ENCODE measurements at places on chromosomes 2 and 18.
A peak's percentile ranks its signal among the peaks of the same experiment; 100 is the strongest.

DNA sequence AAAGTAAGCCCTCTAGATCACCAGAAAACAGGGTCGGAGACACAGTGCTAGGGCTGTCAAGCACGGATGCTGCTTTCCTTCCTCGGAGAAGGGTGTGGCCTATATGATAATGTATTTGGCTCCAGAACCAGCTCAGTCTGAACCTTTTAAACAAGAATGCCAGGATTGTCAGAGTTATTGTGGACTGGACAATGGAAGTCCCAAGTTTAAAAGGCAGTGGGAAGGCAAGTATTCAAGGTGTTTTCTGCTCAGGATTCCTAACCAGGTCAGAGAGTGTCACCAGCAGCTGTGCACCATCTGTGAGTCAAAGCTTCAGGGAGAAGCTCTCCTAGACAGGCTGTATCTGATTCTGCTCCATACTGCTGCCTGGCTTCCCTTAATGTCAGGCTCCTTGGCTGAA lies 94.8 kb downstream of the SPOPL start:
- no peak for DNase-seq

- DNase-seq: no peak
These were observed 21.9 kb upstream of the MTERF4 start for GRCh38 chr2:241123816-241124536.

- no peak for DNase-seq
These were observed 325.4 kb downstream of the ZEB2 start for GRCh38 chr2:144194326-144195071.

DNA sequence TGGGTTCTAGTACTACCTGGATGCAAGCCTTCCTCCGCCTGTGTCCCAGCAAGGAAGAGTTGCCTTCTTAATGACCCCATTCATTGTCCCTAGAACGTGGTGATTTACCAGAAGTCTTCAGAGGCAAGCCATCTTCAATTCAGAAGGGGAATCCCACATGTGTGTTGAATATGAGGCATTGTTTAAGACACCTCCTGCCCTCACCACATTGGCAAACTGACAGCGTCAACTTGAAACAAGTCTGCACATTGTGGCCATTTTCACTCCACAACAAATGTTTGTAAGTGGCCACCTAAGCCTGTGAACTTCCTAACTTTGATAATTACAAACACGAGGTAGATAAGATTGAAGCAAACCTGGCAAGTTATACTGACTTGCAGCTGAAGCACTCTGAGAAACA lies 83.7 kb downstream of the TCF7L1 start:
- DNase-seq: no peak

DNA sequence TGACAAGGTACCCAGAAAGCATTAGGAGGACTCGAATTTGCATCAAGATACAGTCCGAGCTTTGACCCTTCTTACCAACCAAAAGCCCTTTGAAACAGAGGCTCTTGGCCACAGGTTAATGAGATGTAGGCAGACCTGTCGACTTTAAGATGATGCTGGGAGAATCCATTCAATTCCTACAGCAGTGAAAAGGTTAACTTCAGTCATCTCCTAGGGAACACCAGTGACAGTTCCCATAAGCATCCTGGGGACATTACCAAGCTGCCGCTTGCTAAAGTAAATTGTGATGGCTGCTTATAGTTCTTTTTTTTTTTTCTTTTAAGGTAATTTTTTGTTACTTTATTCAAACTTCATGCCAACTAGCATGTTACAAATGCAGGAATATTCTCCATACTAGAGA lies 379.3 kb downstream of the SOX11 start:
- no peak for DNase-seq

DNA sequence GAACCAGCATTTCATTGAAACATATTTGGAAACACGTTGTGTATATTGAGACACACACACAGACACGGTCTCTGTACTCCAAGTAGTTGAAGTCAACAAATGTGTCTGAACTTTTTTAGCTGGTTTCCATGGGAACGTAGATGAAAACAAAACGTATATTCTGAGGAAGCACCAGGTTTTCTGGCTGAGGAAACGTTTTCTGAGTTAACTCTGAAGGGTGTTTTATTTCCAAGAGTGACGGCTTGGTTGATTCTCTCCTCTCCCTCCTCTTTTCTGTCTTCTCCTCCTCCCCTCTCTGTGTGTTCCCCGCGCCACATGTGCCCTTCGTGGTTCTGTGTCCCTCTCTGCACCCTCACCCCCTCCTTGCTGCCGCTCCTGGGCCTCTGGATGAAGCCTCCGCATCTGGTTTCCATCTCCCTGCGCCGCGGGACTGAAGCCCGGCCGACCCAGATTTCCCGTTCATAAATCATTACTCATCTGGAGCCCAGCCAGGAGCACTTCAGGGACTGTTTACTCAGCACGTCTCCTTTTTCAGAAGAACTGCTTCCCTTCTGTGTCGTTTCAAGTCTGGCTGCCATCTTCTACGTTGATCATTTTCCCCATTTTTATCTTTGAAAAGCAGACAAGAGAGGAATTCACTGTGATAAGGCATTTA lies 122.7 kb downstream of the COL6A3 start:
- no peak for DNase-seq

GRCh38 chr2:183967756-183968155 lies 630.6 kb upstream of the ZNF804A start:
- DNase-seq: no peak

DNA sequence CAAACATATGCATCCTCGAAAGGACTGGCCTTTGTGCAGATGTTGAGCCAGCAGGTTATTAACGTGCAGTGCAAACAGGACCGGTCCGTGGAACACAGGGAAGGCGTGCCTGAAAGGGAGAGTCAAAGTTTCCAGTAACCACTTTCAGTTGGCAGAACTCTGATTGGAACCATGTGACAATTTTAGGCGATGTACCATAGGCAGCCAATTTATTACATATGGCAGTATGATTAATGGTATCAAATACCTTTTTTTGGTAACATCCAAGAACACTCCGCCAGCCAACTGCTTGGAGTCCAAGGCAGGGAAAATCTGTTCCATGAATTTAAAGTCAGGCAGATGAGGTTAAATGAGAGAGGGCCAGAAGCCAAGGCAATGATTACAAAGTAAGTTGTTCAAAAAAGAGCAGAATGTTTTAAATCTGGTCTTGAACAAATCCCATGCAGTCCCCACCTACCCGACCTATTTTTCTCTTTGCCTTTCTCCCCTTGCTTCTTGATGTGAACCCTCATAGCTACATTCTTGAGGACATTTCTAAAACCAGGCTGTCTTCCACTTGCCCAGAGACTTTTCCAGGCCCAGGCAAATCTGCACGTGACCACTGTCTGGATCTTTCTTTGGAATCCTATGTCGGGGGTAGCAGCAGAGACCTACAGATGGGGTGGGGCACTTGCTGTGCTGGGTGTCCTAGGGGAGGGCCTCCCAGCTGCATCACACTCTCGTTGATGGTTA lies 351.7 kb downstream of the HRH4 start:
- no peak for DNase-seq

DNA sequence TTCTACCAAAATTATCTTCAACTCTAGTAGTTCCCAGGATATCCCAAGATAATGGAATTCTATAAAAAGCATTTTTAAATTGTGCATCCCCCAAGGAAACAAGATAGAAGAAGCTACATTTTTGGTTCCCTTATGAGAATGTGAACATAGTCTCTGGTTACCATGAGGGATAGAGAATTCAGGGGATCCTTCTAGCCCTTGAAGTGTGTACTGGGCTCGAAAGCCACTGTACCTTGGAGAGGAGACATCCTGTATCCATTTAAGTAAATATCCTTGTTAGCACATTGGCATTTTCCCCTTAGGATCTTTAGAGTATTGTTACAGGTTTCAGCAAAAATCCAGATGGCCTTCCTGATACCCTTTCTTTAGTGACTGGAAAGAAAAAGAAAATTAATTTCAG lies 228.5 kb downstream of the RTP5 start:
- no peak for DNase-seq

DNA sequence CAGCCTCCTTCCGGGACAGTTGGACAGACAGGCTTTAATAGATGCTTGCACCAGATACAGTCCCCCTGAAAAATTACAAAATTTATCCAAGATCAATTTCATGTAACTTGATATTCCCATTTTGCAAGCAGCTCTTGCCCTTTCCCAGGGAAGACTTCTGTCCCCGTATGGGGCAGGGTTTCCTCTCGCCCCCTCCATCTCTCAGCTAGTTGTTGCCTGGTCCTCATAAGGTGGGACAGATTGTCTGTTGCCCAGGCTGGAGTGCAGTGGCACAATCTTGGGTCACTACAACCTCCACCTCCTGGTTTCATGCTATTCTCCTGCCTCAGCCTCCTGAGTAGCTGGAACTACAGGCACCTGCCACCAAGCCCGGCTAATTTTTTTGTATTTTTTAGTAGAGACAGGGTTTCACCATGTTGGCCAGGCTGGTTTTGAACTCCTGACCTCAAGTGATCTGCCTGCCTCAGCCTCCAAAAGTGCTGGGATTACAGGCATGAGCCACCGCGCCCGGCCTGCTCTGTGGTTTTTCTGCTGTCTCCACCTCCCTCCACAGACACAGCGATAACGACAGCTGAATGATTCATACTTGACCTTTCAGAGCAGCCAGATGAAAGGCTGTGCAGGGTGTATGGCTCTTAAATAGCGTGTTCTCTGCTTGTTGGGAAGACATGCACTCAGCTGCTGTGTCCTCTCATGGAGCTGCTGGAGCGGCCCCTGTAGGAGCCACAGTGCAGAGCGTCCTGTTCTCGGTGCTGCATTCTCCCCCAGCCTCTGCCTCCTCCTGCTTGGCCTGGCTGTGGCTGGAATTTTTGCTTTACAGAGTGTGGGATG lies 61.4 kb downstream of the TTC39C start:
- peak; percentile 41 for DNase-seq

- no peak for DNase-seq
These were observed 7.1 kb downstream of the ACTG2 start for GRCh38 chr2:73899801-73900336.

DNA sequence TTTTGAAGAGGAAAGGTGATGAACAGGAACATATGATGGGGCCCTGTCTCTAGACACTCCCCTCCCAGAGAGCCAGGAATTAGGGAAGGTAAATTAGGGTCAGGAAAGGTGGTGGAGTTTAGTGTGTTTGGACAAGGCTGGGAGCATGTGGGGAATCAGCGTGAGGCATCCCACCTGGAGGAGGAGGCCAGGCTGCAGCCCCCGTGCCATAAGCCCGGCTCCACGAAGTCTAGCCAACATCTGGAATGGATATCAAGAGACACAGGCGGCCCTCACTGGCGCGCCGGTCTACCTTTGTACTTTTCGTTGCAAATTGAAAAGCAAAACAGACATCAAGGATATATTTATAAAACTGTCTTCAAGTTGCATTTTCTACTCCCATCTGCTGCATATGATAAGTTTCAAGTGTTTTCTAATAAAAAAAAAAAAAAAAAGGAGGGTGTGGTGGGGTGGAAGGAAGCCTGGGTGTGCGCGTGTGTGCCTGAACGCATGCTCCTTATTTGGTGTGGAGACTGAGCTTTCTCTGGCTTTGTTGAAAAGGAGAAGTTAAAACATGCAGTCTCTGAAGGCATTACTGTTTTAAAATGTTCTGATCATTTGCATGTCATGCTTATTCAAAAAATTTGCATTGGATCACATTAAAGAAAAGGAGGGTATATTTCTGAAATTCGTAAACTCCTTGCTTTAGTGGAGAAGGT lies 546.7 kb upstream of the ID2 start:
- no peak for DNase-seq

DNA sequence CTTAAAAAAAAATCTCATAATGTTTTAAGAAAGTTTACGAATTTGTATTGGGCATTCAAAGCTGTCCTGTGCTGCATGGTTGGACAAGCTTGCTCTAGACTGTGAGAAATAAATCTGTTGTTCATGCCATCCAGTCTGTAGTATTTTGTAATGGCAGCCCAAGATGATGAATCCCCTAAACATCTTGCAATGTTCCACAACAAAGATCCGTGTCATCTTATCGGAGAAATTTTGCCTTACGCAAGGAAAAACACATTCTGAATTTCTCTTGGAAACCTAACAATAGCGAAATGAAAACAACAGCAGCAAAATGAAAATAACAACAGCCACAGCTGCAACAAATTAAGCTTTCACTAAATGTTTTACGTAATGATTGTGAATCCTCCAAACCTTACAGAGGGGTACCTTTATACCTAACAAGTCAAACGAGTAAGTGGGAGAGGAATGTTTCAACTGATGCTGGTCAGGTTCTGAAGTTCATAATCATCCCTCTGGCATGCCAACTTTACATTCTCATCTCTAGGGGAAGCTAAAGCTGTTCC lies 76.1 kb upstream of the RNU4ATAC start:
- no peak for DNase-seq

DNA sequence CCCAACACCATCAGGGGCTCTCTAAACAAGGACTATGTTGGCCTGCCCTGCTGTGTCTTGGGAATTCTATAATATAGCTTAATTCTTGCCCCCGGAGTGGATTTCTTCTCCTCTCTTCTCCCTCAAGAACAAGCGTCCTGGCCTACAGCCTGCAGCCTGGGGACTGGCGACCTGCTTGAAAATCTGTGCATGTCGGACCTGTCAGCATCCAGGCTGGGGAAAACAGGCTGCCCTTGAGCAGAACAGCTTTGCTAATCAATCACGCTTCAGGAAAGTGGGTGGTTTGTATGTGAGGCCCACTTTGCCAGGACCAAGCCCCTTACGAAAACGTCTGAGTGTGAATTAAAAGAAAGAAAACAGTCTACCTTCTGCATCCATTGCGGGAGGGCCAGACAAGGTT lies 116.7 kb downstream of the BCL2 start:
- DNase-seq: no peak

DNA sequence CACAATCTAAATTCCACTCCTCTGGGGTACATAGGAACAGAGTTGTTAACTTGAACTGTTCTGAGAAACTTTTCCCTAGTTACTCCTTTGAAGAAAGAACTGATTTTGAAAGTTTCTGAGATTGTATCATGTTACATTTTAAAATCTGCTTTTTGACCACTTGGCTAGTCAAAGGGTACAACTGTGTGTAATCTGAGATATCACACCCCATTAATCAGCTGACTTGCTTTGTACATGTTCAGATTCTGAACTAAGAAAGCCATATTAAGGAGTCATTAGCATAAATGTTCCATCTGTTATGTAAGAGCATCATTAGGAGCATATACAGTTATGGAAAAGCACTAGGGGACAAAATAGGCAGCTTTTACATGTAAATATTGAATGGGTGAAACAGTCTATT lies 3.8 kb upstream of the WDR35 start:
- DNase-seq: no peak

DNA sequence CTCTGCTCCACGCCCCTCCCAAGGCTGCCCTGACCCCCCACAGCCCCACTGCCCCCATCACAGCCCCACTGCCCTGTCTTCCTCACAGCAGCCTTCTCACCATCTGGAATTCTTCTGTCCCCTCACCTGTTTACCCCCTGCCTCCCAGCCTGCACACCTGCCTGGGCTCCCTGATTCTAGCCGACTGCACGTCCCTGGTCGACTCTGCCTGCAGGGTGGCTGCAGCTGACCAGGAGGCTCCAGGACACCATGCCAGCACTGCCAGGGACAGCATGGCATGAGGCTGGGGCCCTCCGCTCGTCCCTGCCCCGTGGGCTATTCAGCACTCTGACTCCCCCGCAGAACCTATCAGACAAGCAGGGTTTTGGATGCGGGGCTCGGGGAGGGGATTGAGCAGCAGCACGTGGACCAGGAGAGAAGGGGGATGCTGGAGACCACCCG lies 254.1 kb downstream of the HDAC4 start:
- no peak for DNase-seq

Measured in stimulated activated CD4-positive, alpha-beta T cell treated with anti-CD3 and anti-CD28 coated beads, Interleukin-1b, Interleukin-23, amount 100 ng/mL, for 1 hour (primary cell).